ENCODE measurements at places on chromosomes 7 and 10.

DNA sequence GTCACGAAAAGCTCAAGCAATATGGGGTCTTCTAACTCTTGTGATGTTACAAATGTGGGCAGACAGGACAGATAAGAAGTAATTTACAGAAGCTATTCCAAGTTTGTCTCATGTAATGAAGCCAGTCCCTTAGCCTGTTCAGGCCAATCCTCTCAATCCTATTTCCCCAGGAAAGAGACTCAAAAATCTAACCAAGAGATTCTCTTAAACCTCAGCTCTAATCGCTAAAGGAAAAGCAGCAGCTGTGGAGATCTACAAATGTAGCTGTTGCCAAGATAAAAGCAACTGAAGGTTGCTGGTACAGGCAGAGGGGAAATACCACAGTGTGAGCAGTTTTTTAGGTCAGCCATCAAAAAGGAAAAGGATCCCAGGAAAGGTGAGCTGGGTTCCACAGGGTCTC is 39.3 kb downstream of the ANK3 start:
- DNase-seq = no peak

DNA sequence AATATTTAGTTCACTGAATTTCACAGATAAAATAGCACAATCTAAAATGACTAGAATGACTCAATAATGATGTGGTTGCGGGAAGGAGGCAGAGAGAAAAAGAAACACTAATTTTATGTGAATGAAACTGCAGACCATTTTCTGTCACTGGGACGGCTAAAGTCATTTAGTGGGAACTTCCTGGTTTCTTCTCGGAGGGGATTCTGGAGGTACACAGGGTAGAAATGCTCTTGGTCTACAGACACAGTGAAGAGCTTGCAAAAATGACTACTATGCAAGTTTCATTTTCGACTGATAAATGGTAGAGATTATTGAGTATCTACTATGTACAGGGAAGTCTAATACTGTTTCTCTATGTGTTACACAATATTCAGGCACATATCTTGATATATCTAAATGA is 63.5 kb upstream of the LRRN3 start:
- no peak for DNase-seq

DNA sequence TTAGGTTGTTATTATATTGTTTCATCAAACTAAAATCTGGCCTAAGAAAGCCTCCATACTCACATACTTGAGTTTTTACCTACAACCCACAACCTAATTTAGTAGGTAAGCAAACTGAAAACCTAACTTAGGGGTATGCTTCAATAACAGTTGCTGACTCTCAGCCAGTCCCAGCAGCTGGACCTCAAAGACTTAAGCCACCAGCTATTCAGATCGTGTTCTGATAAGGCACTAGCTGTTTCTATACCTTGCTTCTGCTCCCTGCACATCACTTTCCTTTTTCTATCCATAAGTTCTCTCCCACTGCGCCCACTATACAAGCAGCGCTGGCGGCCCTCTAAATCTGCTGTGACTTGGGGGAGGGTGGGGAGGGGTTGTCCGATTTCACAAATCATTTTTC is 42.3 kb downstream of the SUGCT start:
- no peak for DNase-seq

DNA sequence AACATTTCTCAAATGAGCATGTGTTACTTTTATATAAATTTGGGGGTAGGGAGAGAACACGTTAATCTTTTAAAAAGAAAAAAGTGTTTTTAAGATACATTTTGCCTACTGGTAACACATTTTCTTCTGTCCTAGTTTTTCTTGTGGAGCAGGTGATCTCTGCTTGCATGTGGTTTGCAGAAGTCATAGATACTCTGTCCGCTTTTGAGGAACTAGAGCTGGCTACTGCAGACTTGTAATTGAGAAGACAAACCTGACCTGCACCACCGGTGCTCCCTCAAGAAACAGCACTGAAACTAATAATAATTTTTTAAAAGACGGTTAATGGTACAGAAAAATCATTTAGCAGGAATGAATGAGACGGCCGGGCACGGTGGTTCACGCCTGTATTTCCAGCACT is 243.1 kb downstream of the KIAA1217 start:
- DNase-seq = no peak

DNA sequence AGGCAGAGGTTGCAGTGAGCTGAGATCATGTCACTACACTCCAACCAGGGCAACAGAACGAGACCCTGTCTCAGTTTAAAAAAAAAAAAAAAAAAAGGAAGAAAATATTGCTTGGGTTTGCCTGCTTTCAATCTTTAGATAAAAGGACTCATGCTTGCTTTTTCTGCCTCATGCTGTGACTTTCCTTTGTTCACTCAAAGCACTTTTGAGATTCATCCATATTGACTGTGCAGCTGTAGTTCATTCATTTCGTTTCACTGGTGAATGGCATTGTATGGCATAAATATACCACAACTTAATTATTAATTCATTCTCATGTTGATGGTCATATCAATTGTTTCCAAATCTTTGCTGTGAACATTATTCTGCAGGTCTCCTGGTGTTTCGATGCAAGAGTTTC is 97.6 kb upstream of the NFE2L3 start:
- no peak for DNase-seq

GRCh38 chr7:699476-700170 is 26.9 kb upstream of the DNAAF5 start:
- DNase-seq = no peak

Measured in activated CD4-positive, alpha-beta T cell treated with anti-CD3 and anti-CD28 coated beads, Interleukin-2, amount 10 ng/mL, durations not matched to agents 7 days and 5 days (primary cell).